ENCODE measurements at places on chromosomes 11 and 22.

GRCh38 chr22:38243007-38243765, 29.6 kb downstream of the TMEM184B start:
- peak; percentile 80 for DNase-seq

DNA sequence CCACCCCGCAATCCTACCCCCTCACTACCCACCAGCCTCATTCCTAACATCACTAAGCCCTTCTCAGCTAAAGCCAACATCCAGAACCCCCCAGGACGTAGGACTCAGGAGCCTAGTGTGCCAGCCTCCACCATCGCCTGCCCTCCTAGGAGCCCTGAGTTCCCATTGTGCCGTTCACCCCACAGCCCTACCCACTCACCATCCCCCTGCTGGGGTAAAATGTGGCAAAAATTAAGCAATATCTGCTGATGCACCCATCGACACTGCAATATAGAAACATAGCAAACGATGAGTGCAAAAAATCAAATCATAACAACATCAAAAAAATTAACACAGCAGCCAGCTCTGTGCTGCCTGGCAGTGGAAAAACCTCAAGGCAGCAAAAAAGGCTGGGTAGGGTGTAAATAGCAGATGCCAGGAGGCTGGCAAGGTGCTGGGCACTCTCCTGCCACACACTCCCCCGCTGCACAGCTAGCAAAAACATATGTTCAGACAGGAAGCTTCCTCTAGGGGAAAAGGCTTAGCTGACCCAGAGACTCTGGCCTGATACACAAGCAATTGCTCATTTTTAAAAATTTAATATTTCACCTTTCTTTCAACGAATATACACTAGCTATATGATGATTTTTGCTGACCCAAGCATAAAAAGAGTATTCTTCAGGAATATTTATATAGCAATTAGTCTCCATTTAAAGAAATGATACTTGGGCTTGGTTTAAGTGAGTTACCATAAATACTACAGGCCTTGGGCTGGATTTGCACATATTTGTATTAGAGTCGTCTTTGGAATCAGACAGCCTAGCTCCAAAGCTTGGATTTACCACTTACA, 33.8 kb downstream of the PRDM10 start:
- DNase-seq, result no peak

DNA sequence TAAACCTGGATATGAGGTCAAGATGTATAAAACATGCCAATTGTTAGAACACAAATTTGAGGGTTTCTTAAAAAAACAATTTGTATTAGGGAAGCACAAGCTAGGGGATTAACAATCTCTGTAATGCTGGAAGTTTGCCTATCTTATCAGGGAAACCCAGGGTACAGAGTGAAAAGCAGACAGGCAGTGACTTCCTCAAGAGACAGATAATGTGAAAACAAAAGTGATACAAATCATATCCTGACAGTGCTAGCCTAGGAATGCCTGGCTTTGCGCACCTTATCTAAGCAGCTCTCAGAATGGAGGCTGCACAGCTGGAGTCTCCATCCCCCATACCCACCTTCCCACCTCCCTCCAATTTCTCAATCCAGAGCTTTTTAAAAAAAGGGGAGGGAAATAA, 22.5 kb upstream of the RBX1 start:
- peak; percentile 80 for DNase-seq

- DNase-seq, result no peak
Measured at GRCh38 chr22:38873469-38874411, 1.7 kb upstream of the CBX6 start.

GRCh38 chr22:17818180-17818579, 43.9 kb upstream of the BID start:
- no peak for DNase-seq

DNA sequence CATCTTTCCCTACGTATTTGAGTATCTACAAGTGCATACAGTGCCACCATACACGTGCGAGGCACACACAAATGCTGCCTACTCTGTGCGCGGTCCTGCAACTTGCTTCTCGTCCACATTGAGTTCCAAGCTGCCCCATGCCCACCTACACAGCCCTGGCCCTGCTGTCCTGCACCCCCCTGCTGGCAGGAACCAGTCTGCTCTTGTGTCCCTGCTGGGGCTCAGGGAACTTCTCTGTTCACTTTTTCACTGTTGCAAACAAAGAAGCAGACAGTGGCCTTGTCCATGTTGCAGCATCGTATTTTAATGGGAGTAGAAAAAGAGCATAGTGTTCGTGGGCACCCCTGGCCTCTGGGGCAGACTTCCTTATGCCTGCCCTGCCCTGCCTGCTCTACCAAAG, 14.0 kb downstream of the CPT1A start:
- DNase-seq, result no peak

- DNase-seq, result no peak
Measured at GRCh38 chr11:23859087-23859486, 637.8 kb upstream of the LUZP2 start.

- no peak for DNase-seq
Measured at GRCh38 chr11:86230179-86230804, 14.3 kb upstream of the EED start.

- DNase-seq, result no peak
Measured at GRCh38 chr22:19745155-19746101, 15.2 kb upstream of the TBX1 start.

- DNase-seq, result no peak
Measured at GRCh38 chr11:68658661-68659060, 25.7 kb upstream of the GAL start.

GRCh38 chr11:88484873-88485621, 147.5 kb upstream of the CTSC start:
- peak; percentile 47 for DNase-seq

DNA sequence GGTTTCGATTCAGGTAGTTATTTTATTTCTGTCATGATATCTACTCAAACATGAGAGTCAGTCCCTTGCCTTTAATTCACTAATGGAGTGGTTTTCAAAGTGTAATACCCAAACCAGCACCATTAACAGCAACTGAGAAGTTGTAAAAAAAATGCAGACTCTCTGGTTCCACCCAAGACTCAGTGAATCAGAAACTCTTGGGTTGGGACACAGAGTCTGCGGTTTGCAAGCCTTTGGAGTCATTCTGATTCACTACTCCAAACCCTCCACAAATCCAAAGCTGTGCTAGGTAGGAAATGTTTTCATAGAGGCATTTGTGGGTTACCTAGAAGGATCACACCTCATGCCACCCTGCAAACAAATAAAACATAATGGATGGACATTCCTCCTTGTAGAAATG, 340.1 kb downstream of the NTM start:
- DNase-seq, result no peak

- DNase-seq, result peak; percentile 62
Measured at GRCh38 chr11:27697679-27698275, 2.5 kb downstream of the BDNF start.

DNA sequence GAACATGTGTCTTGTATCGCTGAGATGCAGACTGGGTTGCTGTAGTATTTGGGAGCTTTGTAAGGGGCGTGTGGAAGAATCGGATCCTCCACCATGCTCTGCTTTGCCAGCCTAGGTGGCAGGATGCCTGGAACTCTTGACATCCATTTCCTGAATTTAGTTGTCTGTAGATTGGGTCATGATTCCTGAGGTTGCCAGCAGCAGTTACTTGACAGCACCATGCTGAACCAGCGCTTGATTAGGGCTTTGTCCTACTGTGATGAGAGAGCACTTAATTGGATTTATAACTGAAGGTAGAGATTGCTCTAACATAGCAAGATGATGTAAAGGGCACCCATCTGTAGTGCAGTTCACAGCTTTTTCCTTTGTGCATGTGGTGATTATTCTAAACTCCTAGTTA, 75.6 kb upstream of the HORMAD2 start:
- DNase-seq, result no peak

GRCh38 chr22:39470451-39471291, 13.9 kb downstream of the MGAT3 start:
- peak; percentile 29 for DNase-seq

GRCh38 chr11:19919050-19919561, 206.5 kb downstream of the NAV2 start:
- peak; percentile 96 for DNase-seq

DNA sequence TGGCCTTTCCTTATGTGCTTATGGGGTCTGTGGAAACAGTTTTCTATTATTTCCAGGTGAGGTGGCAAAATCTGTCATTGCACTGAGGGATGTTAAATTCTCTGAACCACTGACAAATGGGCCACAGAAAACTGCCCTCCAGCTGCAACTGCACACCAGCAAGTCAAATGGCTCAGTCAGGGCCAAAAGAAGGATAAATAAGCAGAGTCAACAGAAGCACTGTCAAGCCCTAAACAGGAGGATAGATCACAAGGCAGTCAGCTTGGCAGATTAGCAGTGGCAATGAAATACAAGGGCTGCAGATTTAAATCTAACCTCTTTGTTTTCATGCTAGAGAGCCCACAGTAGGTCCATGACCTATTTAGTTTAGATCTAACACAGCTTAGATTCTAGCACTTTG, 435.6 kb downstream of the ETS1 start:
- DNase-seq, result no peak

GRCh38 chr11:21656065-21656464, 536.8 kb upstream of the ANO5 start:
- no peak for DNase-seq

DNA sequence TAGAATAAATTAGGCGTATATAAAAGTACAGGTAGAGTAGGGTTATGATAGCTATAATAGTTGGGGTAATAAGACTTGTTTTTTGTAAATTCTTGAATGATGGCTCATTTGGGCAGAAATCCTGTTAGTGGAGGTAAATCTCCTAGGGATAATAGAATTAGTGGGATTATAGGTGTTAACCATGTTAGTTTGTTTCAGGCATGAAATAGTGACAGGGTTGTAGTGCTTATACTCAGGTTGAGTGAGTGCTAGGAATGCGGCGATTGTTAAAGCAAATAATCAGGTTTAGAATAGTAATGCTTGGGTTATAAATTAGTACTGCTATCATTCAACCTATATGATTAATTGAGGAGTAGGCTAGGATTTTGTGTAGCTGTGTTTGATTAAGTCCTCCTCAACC, 297.1 kb downstream of the DYNC2H1 start:
- no peak for DNase-seq

DNA sequence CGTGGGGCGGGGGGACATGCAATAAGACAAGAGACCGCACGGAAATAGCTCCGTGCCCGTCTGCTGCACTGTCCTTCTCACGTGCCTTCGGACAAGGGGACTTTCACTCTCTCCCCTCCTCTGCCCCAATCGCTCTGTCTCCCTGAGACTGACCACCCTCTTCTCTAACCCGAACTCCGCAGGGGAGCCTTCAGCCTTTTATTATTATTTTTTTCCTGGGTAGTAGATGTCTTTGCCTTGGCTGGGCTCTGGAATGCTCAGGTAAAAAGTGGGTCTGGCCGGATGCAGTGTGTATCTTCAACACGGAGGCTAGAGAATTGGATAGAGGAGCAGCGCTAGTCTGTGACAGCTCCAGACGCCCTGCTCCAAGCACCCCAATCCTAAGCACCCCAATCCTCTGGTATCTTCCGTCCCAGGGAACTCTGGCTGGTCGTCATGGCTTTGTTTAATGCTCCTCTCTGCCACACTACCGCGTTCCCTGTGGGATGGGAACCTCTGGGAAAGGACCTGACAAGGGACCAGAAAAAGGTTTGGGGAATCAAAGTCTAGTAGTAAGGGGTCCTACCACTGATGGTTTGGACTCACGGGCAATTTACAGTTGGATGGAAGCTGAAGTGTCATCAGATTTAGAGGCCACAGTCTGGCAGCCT, 25.1 kb upstream of the ROBO3 start:
- DNase-seq, result no peak

DNA sequence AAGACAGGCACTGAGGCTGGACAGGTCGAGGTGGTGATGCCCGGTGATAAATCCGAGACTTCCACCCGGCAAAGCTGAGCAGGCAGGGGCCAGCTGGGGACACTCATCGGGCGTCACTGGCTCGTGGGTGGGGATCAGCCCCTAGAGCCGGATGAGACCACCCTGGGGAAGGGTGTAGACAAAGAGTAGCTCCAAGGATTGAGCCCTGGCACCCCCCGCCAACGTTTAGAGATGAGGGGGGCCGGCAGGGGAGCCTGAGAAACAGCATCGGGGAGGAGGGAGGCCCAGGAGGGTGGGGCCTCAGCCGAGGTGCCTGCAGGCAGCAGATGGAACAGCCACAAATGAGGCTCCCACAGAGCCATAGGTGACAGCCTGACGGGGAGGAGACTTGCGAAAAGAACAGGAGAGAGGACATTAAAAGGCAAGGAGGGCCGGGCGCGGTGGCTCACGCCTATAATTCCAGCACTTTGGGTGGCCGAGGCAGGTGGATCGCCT, 27.4 kb upstream of the CBX7 start:
- DNase-seq, result no peak

- peak; percentile 68 for DNase-seq
Measured at GRCh38 chr11:114158886-114159285, 99.4 kb downstream of the ZBTB16 start.

DNA sequence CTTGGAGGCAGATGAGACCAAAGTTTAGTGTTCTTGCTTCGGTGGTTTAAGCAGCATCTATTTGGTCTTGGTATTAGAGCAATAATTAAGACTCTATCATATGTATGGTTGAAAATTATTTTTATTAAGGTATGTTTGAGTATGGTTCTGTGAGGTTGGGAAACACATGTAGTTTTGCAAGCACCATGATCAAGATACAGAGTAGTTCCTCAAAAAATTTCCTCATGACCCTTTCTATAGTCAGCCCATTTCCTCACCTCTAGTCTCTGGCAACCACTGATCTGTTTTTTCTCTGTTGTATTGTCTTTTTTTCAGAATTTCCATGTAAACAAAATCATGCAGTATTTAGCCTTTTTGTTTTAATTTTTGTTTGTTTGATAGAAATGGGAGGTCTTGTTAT, 18.4 kb downstream of the MTMR3 start:
- DNase-seq, result peak; percentile 51

DNA sequence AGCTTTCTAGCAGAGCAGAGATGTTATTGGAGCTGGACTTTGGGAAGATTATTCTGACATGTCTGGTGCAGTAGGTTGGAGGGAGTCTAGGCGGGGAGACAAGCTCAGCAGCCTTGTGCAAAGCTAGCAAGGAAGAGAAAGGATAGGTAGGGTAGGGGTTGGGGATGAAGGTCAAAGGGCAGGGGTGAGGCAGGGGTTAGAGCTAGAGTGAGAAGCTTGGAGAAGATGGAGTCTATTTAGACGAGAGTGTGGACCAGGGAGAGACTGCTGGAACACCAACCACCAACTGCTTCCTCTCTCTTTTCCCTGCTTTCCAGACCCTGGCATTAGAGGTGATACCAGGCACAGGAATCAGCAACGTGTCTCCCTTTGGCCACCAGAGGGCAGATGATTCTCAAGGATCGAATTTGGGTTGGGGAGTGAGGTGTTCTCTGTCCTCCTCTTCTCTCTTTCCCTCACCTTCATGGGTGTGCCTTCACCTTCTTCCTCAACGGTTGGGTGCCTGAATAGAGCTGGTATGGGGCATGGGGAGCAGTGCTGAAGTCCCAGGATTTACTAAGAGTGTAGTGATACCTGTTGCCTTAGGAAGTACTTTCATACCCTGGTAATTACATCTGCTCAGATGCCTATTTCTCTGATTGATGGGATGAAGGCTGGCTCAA, 1.8 kb upstream of the MARK2 start:
- peak; percentile 61 for DNase-seq

DNA sequence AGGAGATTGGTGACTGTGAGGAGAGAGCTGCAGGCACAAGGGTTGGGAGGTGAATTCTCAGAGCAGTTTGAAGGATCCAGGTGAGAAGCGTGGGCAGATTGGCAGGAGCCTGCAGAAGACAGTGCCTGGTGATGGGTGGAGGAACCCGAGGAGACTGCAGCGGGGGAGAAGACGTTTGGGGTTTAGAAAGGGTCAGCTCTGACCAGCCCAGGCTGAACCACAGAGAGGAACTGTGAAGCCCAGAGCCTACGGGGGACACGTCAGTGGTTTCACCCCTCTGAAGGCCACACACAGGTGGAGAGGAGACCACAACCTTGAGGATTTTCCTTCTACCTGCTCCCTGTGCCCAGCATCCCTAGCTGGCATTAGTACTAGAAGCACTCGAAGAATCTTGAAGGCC, 154.8 kb upstream of the TBCEL start:
- no peak for DNase-seq
